Osteoblast (primary cell): ENCODE measurements at places on chromosomes 16 and 17. TPM values are rescaled to one million over a fixed set of nuclear protein-coding genes. Genes with fewer than 3 reads are reported as not detected.

- DNase-seq, result peak; percentile 52
These were observed 8.9 kb downstream of the MRPL27 start for GRCh38 chr17:50364061-50364458.

DNA sequence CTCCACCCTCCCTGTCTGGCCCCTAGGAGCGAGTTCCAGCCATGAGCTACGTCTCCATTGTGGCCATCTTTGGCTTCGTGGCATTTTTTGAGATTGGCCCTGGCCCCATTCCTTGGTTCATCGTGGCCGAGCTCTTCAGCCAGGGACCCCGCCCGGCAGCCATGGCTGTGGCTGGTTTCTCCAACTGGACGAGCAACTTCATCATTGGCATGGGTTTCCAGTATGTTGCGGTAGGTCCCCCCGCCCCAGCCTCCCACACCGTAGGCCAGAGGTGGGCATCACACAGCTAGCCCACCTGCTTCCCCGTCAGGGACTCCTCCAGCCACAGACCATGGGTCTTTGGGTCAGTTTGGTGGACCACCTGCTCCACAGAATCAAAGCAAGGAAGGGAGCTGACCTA is 4.2 kb downstream of the SLC2A4 start:
- DNase-seq, result peak; percentile 48

DNA sequence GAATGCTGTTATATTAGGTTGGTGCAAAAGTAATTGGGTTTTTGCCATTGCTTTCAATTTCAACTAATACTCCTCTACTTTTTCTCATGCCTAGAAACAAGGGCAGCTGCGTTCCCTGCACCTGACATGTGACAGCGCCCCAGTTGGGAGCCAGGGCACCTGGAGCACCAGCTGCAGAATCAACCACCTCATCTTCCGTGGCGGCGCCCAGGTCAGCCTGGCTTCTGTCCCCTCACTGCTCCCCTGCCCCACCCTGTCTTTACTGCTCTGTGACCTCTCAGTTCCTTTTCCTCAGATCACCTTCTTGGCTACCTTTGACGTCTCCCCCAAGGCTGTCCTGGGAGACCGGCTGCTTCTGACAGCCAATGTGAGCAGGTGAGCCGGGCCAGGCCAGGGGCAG is 16.4 kb upstream of the ITGAD start:
- no peak for DNase-seq

DNA sequence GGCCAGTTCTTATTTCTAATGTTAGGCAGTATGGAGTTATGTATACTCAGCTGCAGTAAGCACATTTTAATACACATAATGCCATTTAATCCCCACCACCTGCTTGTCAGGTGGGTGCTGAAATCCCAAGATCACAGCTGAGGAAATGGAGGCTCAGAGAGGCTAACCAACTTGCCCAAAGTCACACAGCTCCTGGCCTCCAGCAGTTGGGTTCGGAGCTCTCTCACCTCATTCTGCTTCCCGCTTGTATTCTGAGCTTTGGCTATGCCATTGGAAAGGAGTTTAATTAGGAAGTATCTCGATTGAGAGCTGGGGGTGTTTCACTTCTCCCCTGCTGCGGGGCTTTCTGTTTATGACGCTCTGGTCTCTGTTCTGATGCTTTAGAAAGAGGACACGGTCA is 72.6 kb upstream of the CACNG5 start:
- no peak for DNase-seq

Gene TRPV2
- 62.5 and 71.3 TPM in 2 replicates for total RNA-seq

DNA sequence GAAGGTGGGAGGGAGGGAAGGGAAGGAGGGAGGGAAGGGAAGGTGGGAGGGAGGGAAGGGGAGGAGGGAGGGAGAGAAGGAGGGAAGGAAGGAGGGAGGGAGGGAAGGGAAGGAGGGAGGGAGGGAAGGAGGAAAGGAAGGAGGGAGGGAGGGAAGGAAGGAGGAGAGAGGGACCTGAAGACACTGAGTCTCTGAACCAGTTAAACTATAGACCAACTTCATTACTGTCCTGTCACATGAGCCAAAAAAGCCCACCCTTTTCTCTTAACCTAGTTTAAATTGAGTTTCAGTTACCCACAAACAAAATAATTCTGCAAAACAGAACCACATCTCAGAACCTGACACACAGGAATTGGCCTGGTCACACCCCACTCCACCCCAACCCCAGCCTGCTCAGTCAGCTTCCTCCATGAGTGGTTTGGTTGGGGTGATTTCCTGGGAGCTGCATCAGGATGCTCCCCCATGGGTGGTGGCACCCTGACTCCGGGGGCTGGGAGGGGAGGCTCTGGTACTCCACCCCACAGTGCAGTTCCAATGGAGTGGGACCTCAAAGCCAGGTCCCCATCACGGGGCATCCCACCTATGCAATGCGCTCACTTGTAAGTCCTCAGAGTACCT is 4.7 kb upstream of the PRR29 start:
- DNase-seq, result peak; percentile 22

Gene MTMR4
- total RNA-seq, result 43.6 and 51.4 TPM in 2 replicates

Gene TRAPPC1
- 26.1 and 27.4 TPM in 2 replicates for total RNA-seq

Gene TUBG2
- total RNA-seq, result 13.8 TPM in 2 replicates

Gene TMEM235
- total RNA-seq, result not detected in 2 replicates

GRCh38 chr16:68351991-68352431 is 41.2 kb downstream of the PRMT7 start:
- no peak for DNase-seq

GRCh38 chr17:63440770-63441335 is 5.3 kb downstream of the CYB561 start:
- peak; percentile 70 for DNase-seq

DNA sequence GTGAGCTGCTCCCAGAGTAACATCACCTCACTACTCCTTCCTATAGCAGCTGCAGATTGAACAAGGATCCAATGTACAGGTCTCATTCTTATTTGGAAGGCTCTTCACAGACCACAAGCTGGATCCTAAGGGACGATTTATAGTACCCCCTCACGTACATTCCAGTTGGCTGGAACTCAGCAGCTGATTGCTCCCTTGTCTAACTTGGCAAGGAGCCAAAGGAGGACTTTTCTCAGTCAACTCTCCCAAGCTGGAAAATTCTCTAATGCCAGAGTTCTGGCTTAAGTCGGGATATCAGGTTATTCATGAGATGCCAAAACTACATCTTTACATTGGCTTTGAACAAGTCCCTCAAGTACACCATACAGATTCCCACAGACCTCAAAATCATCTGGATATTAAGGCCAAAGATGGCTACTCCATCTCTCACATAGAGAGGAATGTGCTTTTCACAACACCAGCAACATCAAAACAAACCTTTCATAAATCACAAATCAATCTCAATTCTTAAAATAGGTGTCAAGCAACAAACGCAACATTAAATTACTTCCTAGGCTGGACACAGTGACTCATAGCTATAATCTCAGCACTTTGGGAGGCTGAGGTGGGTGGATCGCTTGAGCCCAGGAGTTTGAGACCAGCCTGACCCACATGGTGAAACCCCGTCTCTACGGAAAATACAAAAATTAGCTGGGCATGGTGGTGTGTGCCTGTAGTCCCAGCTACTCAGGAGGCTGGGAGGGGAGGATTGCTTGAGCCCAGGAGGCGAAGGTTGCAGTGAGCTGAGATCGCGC is 39.3 kb downstream of the SMG6 start:
- peak; percentile 32 for DNase-seq

GRCh38 chr17:16353317-16354174 is at the start of gene CENPV:
Gene CENPV (minus strand): TSS chr17:16353469. CDS start chr17:16353436, 33 bp downstream.
- DNase-seq, result peak; percentile 95

- no peak for DNase-seq
These were observed 136.2 kb upstream of the RCVRN start for GRCh38 chr17:10041287-10041612.

DNA sequence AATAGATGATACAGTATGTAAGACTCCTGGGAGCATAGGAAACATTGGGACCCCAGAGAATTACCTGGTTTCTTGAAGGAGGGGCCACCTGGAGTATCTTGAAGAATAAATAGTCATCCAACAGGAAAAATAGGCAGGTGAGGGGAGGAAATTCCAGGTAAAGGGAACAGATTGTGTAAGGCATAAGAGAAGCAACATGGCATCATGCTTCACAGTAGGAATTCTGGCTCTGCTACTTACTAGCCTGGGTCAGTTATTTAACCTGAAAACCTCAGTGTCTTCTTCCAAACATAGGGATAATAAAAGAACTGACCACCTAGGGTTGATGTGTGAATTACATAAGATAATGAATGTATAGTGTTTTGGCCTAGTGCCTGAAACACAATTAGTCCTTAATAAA is 122.1 kb downstream of the CA10 start:
- no peak for DNase-seq

Gene MMP2
- 2,094 and 2,259 TPM in 2 replicates for total RNA-seq

Gene PERCC1
- total RNA-seq, result not detected in 2 replicates

- peak; percentile 68 for DNase-seq
These were observed 40.3 kb upstream of the SNN start for GRCh38 chr16:11627822-11628457.

DNA sequence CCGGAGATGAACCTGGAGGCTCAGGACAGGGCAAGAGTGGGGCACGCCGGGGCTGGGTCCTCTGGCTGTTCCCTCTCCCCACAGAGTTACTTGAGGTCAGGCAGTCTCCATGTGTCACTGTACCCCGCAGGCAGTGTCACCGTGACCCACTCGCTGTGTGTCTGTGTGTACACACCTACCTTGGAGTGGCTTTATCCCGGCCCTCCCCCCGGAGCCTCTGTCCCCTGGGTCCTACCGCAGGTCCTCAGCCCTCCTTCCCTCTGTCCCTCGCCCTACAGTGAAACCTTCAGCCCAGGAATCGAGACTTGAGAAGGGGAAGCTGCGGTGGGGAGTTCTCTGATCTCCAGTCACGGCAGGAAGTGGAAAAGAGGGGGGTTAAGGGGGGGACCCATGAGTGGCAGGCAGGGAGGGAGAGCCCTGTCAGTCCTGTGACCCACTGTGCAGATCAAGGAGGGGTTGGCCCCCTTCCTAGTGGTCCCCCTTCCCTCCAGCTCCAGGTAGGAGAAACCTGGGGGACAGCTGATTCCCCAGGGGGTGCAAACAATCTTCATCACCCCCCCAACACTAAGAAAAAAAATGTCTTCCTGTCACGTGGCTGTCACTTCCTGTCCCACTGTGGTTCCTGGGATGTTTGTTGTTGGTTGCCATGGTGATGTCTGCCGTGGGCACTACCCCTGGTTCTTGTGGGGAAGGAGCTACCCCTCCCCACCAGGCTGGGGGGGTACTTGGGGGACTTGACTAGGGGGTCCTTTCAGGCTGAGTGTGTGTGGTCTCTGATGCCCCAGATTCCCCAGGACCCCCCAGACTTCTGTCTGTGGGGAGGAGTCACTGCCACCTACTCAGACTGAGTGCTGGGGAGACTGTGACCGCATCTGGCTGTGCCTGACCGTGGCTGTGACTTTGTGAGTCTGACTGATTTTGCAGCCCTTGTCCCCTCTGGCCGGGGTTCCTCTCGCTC is 13.7 kb downstream of the RARA start:
- DNase-seq, result peak; percentile 96

Gene ZNF205
- 17.4 and 17.7 TPM in 2 replicates for total RNA-seq

DNA sequence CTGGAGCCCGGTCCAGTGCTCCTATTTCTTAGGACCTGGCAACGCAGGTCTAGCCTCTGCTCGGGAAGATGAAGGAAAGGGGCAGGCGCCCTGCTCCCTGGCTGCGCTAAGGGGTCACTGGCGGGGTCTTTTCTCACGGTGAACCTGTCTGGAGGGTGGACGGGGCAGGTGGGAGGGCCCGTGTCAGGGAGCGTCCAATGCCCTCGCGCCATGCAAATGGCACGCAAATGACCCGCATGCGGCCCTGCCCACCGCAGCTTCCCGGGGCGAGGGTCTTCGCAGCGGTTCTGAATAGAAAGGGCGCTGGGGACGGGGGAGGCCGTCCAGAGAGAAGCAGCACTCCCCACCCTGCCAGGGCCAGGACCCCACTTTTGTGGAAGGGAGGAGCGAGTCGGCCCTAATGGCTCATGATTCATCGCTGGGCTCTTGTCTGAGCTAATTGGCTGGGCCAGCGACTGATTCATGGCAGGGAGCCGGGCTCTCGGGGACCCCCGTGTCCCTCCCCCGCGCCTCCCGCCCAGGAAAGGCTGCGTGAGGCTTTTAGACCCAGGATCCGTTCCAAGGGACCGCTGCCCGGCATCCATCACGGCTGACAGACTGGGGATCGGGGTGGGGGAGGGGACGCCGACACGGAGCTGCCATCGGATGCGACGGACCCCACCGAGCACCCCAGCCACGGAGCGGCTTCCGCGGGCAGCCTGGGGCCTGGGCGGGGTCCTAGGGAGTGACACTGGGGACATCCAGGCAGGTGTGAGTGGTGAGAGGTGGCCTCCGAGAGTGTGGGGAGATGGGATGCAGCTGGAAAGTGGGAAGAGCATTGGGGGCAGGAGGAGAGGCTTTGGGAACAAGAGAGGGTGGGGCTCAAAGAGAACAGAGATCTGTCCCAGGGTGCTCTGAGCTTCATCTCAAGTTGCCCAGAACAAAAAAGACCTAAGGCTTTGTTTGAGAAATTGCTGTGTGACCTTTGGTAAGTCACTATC is 25.0 kb upstream of the NGFR start:
- no peak for DNase-seq

- no peak for DNase-seq
These were observed 11.5 kb upstream of the IGF2BP1 start for GRCh38 chr17:48985436-48986245.

- no peak for DNase-seq
These were observed 42.6 kb upstream of the ATF7IP2 start for GRCh38 chr16:10343124-10343760.

- peak; percentile 62 for DNase-seq
These were observed 35.3 kb downstream of the TMEM132E start for GRCh38 chr17:34614698-34615097.

GRCh38 chr17:44070455-44071197 is at the start of gene G6PC3:
Gene G6PC3 (plus strand): TSS chr17:44070735. CDS start chr17:44070966, 231 bp downstream.
- peak; percentile 99 for DNase-seq

GRCh38 chr16:89354325-89354724 is 136.0 kb downstream of the ANKRD11 start:
- DNase-seq, result peak; percentile 22

Gene EMP2
- total RNA-seq, result 31.8 and 35.4 TPM in 2 replicates

DNA sequence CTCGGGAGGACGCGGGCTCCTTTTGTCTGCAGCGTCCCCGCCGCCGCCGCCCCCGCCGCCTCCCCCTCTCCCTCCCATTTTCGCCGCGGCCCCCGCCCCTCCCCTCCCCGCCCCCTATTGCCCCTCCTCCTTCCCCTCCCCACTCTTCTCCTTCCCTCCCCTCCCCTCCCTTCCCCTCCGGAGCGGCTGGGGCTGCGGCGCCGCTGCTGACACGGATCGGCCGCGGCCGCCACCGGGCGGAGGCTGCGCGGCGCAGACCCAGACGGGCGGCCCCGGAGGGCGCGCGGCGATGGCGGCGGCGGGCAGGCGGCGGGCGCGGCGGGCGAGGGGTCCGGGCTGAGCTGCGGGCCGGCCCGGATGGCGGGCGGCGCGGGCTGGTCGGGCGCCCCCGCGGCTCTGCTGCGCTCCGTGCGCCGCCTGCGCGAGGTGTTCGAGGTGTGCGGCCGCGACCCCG is at the start of gene RAB11FIP4:
Gene RAB11FIP4 (plus strand): TSS at position 180 of the 454 bp plus-strand sequence. CDS start 178 bp downstream, at position 358.
- peak; percentile 78 for DNase-seq

Gene TEKT1
- not detected in 2 replicates for total RNA-seq

Gene GSG1L
- total RNA-seq, result not detected in 2 replicates

Gene SLC2A4
- total RNA-seq, result under 0.01 and 0.29 TPM in 2 replicates

DNA sequence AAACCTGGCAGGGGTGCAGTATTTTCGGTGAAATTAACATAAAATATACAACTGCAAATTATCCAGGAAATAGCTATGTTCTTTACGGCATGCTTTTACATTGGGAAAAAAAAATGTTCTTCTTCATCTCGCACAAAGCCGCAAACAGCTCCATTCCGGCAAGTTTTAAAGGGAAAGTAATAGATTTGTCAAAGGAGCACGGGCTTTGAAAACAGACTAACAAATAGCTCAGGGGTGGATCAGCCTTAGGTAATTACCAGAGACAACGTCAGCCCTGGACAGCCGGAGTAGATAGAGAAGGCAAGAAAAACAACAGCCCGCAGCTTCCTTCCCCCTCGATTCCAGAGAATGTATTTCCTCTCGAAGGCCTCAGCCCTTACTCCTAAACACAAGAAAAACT is 222.5 kb downstream of the C16orf78 start:
- peak; percentile 92 for DNase-seq

Gene EXOC3L1
- total RNA-seq, result not detected in 2 replicates

Gene PRAC2
- total RNA-seq, result not detected in 2 replicates
